ENCODE measurements at places on chromosomes 6 and 20.

DNA sequence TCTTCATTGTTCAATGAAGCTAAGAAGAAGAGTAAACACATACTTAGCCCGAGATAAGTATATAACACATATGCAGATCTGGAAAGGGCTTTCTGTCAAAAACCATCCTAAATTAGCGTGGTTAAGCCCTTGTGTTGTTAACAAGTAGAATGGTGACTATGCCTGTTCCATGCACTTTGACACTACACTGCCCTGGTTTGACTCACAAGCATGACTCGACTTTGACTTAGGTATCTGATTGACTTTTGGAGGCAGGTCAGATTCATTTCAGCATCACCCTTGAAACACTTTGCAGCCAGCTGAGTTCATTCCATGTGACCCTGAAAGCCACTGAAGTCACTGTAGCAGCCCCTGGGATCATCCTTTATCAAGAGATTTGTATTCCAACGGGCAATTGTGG lies 239.8 kb downstream of the TBX18 start:
- DNase-seq, result no peak

DNA sequence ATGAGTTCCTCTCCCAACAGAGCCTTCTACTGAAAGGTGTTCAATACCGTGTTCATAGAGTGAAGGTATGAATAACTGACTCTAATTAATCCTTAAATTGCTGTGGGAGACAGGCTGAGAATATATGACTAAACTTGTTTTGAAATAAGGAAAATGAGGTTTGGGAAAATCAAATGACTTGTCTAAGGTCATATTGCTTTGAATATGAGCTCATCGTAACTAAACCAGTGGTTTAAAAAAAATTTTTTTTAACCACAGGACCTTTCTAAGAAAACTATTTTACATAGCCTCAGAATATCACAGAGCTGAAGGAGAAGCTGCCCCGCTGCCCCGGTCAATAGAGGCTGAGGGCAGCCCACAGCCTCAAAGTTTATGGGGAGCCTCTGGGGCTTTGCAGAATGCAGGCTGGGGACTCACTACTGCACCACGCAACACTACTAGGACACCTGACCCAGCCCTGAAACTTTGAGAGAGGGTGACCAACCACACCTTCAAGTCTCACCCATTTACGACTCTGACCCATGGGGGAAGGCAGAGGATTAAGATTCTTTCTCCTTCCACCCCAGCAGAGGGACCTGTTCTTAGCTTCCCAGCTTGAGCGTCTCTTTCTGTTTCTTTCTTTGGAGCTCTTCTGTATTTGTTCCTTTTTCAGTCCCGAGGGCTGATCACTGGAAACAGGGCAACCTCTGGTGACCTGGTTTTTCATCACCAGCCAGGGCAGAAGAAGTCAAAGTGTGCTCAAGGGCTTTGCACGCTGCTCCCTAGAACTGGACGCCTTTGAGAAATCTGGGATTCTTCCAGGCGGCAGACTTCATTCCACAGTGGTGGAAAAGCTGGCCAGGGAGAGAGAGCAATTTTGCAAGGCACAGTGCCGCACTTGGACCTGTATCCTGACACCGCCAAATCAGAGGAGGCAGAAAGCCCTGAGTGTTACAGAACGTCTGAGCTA lies 220.2 kb downstream of the ATXN1 start:
- DNase-seq, result no peak

- DNase-seq, result no peak
Observed at GRCh38 chr6:169589699-169590257, 112.1 kb downstream of the WDR27 start.

- peak; percentile 44 for DNase-seq
Observed at GRCh38 chr6:81895511-81896185, 143.2 kb upstream of the TENT5A start.

- DNase-seq, result no peak
Observed at GRCh38 chr6:106866875-106867658, 107.5 kb downstream of the CD24 start.

DNA sequence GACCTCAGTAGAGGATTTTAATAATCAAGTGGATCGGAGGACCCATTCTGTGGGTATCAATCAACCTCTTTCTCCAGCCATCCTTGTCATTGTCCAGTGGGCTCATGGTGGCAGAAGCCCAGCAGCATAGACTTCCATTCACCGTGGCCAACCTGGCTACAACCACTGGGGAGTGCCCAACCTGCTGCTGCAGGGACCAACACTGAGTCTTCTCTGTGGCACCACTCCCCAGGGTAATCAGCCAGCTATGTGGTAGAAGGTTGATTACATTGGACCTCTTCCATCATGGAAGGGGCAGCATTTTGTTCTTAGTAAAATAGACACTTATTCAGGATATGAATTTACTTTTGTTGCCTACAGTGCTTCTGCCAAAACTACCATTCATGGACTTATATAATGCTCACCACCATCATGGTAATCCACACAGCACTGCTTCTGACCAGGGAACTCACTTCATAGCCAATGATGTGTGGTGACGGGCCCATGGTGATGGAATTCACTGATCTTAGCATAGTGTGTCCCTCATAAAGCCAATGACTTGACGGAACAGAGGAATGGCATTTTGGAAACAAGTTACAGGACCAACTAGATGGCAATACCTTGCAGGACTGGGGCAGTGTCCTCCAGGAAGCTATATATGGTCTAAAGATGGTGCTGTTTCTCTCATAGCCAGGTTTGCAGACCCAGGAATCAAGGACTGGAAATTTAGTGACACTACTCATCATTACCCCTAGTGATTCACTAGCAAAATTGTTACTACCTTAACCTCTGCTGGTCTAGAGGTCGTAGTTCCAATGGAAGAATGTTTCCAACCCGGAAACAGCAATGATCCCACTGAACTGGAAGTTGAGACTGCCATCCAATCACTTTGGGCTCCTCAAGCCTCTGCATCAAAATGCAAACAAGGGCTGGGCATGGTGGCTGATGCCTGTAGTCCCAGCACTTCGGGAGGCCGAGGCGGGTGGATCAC lies 7.6 kb downstream of the CD24 start:
- no peak for DNase-seq

DNA sequence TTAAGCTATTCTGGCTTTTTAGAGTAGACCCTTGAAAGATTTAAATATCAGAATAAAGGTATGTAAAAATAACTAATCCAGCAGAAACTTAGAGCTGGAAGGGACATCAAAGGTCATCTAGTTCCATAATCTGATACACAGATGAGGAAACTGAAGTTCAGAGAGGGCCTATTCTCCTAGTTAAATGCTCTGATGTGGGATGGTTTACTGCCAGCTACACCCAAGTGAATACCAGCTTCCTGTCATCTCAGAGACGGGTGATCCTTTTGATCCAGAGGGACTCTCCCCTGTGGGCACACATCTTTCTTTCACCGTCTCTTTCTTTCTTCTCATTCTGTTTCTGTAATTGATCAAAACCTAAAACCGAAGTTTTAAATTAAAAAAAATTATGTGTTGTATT lies 94.1 kb downstream of the MAN1A1 start:
- DNase-seq, result no peak

DNA sequence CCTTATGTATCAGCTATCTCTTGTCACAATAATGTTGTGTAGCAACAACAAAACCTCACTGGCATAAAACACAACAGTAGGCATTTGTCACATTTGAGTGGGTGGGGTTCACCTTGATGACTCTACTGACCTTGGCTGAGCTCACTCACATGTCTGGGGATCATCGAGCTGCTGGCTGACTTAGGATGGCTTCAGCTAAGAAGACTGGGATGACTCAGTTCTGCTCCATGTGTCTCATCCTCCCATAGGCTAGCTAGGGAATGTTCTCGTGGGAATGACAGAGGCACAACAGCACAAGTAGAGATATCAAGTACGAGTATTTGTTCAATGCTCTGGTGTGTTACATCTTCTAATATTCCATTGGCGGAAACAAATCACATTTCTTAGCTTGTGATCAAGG lies 167.9 kb downstream of the PLCB1 start:
- no peak for DNase-seq

Measured in T1000 (cell line).